ENCODE measurements at places on chromosomes 2 and 18.

DNA sequence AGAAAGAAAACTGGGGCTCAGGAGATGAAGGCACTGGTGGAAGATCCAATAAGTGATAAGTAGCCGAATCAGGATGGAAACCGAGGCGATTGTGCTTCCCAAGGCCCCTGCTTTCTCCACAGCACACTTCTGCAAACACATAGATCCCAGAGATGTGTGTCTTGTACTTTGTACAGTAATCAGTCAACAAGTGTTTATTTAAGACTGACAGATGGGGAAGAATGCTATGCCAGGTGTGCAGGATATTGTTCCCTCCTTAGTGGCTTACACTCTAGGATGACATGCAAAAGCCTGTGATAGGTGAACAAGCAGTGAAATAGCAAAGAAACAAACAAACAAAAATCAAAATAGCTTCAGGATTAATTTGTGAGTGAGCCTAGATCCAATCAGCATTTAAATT lies 116.6 kb downstream of the ACTR3 start:
- DNase-seq, result no peak

DNA sequence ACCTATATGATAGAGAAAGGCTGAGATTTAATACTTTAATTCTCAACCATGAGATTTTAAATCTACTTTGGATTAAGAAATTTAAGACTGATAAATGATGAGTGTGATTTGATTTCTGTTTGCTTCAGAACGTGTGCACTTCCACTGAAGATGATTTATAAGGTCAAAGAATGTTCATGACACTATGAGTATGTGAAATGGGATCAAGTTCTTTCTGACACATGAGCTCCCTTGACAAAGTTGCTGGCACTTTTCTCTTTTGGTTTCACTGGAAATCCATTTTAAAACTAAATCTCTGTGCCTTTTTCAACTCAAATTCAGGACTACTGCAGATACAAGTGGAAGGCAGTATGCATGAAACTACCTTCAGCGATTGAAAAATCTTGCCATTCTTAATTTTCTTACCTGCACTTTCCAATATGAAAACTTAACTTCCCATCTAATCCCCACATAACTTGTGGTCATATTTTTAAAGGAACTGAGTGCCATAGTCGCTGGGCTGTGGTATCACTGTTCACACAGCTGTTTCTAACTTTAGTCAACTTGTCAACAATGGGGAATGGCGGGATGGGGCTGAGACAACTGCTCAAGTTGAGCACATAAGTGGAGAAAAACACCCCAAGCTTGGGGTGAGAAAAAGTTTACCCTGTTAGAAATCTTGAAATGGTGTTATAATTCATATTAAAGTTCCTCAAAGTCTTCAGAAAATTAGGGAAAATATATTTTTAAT lies 51.8 kb upstream of the TTN start:
- DNase-seq, result no peak

DNA sequence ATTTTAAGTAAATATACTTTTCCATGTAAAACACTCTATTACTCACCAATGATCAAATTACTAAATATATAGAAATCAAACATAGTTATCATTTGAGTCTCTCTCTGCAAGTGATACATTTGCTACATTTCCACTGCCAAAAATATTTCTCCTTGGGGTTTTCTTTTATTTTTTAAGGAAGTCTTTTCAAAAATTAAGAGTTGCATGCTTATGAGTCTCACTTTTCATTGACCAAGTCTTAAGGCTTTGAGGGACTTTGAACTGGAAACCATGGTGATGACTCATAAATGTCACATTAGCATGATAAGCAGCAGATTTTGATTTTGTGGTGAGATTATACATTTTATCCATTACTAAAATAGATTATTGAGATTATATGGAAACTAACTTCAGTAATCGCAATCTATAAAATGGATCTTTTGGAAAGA lies 152.9 kb downstream of the FAM124B start:
- DNase-seq, result no peak

DNA sequence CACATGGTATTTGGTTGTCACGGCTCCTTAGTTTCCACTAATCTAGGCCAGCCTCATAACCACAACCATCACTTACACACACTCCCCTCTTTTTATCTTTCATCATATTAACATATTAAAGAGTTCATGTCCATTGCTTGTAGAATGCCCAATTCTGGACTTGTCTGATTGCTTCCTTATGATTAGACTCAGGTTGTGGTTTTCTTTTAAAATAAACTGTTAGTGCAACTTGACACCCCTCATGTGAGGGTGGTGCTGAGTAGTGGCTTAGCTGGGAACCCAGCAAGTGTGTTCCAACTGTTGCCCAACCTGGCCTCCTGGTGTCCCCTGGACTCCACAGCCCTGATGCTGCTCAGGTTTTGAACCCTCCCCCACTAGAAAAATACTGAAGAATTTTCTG lies 20.1 kb upstream of the CD207 start:
- DNase-seq, result no peak

DNA sequence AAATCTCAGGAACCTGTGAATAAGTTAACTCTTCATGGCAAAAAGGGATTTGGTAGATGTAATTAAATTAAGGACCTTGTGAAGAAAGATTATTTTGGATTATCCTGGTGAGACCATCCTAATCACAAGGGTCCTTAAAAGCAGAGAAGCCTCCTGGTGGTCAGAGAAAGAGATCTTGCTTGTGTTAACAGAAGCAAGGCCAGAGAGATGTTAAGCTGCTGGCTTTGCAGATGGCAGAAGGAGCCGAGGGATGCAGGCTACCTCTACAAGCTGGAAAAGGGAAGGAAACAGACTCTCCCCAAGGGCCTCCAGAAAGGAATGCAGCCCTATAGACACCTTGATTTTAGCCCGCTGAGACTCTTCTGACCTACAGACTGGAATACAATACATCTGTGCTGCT lies 197.0 kb downstream of the STK39 start:
- no peak for DNase-seq

- DNase-seq, result no peak
Observed at GRCh38 chr2:159256159-159256558, 30.3 kb downstream of the WDSUB1 start.

- DNase-seq, result no peak
Observed at GRCh38 chr2:84971510-84972206, 697 bp downstream of the KCMF1 start.

- DNase-seq, result no peak
Observed at GRCh38 chr2:50987616-50988313, 44.2 kb downstream of the NRXN1 start.

DNA sequence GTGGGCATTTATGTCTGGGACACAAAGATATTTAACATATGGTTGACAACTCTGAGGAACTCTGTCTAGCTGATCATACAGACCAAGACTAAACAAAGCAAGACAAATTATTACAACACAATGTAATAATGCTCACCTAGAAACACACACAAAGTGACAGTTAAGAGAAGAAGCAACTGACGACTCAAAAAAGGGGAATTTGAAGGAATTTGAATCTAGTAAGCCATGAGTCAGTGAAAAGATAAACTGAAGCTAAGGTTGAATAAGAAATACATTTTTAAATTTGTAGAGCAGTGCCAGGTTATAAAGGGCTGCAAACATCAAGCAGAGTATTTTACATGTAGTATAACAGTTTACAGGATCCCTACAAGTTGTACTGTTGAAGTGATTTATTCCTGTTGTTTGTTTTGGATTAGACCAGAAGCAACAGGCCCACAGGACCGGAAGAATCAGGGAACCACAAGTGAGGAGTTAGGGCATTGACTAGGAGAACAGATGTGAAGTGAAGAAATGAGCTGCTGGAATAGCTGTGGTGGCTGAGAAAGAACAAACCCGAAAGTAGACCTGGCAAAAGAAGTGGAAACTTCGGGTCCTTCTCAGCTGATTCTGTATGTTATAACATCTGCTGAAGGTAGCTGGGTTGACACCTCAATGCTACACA lies 35.6 kb downstream of the IFIH1 start:
- DNase-seq, result no peak

- no peak for DNase-seq
Observed at GRCh38 chr2:104965900-104966299, 72.0 kb upstream of the MRPS9 start.

DNA sequence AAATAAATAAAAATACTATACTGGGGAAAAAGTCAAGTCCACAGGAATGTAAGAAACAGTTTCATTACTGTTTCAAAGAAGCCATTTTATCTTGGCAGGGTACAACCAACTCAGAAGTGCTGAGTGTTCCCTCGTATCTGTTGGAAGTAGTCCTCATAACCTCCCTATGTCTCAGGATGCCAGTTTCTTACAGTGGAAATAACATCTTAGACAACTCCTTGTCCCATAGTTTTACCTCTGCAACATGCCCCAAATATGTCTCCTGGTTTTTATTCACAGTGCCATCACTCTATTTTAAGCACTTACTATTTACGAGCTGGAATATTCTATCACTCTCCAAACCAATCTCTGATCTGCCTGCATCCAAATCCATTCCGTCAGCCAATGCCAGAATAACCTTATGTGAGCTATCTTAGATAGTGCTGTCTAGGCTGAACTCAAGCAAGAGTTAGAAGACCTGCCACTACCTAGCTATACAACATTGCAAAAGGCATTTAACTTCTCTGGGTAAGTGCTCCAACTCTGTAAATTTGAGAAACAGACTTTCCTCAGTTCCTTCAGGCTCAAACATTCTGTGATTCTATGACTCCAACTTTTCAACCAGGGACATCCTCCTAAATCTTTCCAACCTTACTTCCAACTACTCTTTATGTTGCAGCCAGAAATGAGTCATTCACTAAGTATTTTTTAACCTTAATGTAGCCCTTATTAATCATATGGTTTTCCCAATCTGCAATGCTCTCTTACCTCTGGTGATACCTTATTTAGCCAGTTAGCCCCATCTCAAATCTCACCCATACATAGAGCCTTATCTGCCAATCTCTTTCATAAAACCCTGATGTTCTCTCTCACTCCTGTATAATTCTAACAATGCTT lies 66.7 kb downstream of the RTN4 start:
- no peak for DNase-seq

DNA sequence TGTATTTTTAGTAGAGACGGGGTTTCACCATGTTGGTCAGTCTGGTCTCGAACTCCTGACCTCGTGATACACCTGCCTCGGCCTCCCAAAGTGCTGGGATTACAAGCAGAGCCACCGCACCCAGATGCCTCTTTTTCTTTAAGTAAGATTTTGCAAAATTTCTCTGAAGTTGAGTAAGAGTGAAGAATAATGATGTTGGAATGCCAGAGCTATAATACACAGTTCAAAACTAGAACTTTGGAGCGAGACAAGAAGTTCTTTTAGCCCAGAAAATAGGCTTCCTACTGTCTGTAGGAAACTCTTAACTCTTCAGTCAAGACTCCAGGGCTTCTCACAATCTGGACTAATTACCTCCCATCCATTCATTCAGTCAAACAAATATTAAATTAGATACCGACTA lies 51.4 kb downstream of the MARCHF4 start:
- DNase-seq, result no peak

DNA sequence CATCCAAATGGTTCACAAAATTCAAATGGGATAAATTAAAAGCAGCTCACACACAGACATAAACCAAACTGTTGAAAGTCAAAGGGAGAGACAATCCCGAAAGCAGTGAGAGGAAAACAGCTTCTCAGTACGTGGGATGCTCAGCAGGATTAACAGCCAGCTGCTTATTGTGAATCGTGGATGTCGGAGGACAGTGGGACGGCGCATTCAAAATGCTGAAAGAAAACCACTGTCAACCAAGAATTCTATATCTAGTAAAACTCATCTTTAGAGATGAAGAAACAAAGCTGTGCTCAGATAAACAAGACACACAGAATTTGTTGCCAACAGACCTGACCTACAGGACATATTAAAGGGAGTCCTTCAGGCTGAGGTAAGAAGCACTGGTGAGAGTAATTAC lies 102.9 kb downstream of the NFATC1 start:
- DNase-seq, result no peak

DNA sequence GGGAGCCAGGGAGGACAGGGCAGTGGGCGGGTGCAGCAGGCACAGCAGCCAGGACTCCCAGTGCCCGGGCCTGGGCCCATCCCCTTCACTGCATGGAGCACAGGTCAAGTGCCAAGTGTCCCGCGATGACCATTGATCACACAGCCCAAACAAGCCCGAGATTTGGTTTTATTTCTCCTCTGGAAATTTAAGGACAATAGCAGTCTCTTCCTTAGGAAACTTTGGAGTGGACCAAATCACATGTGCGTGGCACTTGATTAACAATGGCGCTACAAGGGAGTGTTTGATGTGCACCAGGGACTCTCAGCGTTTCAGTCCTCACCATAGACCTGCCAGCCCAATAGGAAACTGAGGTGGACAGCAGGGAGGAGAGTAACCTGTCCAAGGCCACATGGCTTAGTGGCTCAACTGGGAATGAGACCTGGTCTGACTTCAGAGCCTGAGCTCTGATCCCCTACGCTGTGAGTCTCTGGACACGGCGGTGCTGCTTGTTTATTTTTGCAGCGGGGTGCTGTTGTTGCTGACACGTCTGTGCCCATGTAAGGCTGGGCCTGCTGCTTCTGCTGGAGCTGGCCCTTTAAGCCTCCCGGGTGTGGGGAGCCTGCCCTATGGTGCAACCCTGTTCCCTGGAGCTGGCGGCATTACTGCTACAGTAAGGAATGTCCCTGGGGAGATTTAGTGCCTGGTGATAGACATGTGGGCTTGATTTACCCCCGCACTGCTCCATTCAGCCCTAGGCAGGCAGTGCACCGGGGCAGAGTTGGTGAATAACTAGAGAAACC lies 194.2 kb downstream of the INHBB start:
- no peak for DNase-seq

GRCh38 chr2:46231721-46232120 lies 65.5 kb upstream of the EPAS1 start:
- DNase-seq, result no peak

DNA sequence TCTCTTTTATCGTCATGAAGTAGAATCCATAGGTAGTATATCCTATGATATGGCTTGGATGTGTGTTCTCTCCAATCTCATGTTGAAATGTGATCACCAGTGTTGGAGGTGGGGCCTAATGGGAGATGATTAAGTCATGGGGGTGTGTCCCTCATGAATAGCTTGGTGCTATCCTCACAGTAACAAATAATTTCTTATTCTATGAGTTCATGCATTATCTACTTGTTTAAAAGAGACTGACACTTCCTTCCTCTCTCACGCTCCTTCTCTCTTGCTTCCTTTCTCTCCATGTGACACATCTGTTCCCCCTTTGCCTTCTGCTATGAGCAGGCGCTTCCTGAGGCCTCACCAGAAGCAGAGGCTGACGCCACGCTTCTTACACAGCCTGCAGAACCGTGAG lies 165.6 kb downstream of the MREG start:
- no peak for DNase-seq

DNA sequence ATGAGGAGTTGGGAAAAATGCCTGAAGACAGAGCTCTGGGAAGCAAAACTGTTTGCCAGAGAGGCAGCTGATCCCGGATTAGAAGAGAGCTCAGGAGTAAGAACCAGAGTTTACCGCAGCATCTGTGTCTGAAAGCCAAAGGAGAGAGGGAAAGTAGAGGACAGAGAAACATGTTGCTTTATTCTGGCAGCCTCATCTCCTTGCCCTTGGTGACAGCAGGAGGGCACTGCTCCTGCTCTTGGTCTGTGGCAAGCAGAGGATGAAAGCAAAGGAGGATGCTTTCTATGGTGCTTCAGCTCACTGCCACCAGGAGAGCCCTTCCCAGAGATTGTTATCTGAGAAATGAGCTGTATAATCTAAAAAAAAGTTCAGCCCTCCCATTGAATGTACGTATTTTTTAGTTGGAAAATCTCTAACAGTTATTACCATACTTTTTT lies 7.7 kb downstream of the SLC1A4 start:
- no peak for DNase-seq

GRCh38 chr2:75041731-75042600 lies 83.5 kb downstream of the POLE4 start:
- no peak for DNase-seq

GRCh38 chr2:137525641-137526190 lies 438.6 kb upstream of the HNMT start:
- no peak for DNase-seq
